ENCODE measurements at places on chromosomes 13 and 19. TPM values are rescaled to one million over a fixed set of nuclear protein-coding genes. Genes with fewer than 3 reads are reported as not detected.

Gene PRTN3
- not detected for total RNA-seq

Gene ZNF83
- 29.2 TPM for total RNA-seq

Gene LILRA6
- total RNA-seq: not detected

Gene ZSCAN1
- total RNA-seq: not detected

Gene CPB2
- not detected for total RNA-seq

Gene ZNF160
- 9.8 TPM for total RNA-seq

Gene DMKN
- not detected for total RNA-seq

Gene ATP8B3
- not detected for total RNA-seq

Gene ZNF77
- total RNA-seq: 5.0 TPM

DNA sequence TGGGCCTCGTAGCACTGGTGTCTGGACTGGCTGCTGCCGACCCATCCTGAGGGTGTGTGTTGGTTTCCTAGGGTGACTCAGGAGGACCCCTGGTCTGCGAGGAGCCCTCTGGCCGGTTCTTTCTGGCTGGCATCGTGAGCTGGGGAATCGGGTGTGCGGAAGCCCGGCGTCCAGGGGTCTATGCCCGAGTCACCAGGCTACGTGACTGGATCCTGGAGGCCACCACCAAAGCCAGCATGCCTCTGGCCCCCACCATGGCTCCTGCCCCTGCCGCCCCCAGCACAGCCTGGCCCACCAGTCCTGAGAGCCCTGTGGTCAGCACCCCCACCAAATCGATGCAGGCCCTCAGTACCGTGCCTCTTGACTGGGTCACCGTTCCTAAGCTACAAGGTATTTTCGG, 13.8 kb downstream of the TIMM13 start:
- DNase-seq: no peak

GRCh38 chr13:37194428-37194861, 89.0 kb upstream of the CSNK1A1L start:
- no peak for DNase-seq

DNA sequence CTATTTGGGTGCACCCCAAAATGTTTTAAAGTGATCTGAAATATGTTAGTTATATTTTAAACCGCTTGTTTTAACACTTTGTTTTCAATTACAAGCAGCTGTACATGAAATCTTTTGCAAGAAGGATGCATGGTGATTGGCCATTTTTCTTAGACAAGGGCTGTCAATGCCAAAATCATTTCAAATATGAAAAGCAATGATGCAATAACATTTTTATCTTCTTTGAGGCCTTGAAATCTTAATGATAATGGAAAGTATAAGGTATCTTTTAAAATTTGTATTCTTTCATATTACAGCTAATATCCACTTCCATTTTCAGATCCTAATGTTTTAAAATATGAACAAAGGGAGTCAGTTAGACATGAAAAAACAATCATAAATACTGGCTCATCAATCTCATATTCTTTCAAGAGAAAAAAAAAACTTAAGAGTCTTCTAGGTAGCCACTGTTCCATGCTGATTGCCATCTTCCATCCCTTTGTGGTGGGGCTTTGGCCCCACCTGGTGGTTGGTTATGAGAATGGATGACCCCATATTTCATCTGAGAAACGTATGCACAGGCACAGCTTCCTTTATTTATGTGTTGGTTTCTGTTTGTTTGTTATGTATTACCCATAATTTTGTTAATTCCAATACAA, 330.3 kb upstream of the MIR17HG start:
- DNase-seq: peak; percentile 30

GRCh38 chr13:50153876-50154275, 138.6 kb downstream of the KCNRG start:
- no peak for DNase-seq

GRCh38 chr13:112727581-112727980, 37.7 kb downstream of the ATP11A start:
- no peak for DNase-seq

DNA sequence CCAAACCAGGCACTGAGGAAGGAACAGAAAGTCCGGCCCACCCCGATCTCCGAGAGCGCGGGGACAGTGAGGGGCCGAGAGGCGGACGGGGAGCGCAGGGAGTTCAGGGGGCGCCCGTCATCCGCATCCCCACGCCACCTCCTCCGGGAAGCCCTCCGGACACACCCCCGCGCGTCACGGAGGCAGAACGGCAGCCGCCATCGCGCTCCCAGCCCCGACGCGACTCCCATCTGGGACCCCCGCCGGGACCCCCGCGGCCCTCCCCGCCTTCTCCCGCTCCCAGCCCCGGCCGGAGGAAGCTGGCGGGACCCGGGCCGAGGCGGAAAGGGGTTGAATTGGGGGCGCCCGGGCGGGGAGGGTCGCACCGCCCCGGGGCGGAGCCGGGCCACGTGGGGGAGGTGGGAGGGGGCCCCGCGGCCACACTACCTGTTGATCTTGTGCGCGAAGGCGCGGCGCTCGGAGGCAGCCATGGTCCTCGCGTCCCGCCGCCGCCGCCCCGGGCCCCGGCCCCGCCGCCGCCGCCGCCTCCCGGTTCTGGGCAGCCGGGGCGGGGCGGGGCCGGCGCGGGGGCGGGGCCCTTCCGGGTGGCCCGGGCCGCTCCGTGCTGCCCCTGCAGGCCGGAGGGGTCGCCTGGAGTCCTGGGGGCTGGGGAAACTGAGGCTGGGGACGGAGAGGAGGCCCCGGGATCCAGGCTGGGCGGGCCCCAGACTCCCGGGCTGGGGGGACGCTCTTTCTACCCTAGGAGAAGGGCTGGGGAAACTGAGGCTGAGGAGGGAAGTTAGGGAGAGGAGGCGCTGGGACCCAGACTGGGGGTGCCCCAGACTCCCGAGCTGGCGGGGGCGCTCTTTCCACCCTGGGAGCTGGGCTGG, at the start of gene DOCK6:
Gene DOCK6 (minus strand): TSS at position 554 of the 869 bp plus-strand sequence. CDS start 84 bp downstream, at position 470.
- peak; percentile 64 for DNase-seq

GRCh38 chr19:34364830-34365462, at the start of gene GPI:
Gene GPI (plus strand): TSS chr19:34365196. CDS start chr19:34365267, 71 bp downstream.
- peak; percentile 76 for DNase-seq

DNA sequence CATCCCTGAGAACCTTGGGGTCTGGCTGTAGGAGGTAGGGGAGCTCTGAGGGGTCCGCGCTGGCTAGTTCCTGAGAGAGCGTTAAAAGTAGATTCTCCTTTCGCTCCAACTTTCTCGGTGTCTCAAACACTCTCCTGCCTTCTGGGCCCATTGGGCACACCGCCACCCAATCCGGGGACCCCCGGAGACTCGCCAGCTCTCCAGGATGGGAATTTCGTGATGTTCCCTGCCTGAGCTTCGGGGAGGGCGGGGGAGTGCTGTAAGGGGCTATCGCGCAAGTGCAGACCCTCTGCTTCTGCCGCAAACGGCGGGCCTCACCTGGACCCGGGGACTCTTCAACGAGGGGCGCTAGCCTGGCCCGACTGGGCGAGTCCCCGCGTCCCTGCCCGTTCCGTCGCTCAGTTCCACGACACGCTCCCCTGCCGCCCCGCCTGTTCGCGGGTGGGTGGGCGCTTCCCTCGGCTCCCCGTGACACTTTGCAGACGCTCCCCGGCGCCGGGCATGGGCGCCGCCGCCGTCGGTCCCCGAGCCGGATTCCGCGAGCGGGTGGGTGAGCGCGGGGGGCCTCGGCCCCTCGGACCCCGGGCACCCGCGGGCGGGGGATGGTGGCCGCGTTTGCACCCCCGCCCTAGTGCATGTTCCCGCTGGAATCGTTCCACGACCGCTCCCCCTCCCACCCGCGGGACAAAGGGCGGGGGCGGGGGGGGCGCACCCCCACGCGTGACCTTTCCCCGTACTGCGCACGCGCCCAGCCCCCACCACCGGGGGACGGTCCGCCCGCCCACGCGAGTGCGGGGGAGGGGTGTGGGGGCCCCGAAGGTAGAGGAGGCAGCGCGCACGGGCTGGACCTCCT, at the start of gene CCDC106:
Gene CCDC106 (plus strand): TSS at position 481 of the 853 bp plus-strand sequence. CDS start 835 bp downstream, outside the sequence.
- DNase-seq: peak; percentile 74

GRCh38 chr13:62375653-62376052, 960.0 kb upstream of the PCDH20 start:
- no peak for DNase-seq

DNA sequence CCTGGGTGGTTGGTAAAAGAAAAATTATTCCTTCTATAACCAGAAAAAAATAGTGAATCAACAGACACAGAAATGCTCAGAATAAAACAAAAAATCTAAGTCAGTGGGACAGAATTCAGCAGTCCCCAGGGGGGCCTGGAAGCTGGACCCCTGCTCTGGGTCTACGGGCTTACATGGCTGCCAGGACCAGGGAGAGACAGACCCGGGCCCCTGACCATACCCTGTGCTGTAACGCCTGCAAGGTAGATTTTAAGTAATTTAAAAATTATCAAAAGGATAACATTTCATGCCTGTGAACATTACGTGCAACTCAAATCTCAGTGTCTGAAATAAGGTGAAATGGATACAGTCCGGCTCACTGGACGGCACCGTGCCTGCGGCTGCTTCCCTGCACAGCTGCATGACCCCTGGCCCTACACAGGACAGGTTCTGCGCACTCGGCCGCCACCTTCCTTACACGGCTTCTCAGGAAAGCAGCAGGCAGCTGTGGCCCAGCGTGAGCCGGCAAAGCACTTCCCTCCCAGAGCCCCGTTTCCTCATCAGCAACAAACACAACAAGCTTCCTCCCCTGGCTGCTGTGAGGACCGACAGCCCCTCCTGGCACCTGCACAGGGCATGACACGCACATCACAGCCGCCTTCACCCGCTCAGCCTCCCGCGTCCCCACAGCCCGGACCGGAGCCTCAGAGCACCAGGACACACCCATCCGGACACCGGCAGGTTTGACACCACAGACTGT, 22.2 kb downstream of the RASA3 start:
- DNase-seq: no peak

DNA sequence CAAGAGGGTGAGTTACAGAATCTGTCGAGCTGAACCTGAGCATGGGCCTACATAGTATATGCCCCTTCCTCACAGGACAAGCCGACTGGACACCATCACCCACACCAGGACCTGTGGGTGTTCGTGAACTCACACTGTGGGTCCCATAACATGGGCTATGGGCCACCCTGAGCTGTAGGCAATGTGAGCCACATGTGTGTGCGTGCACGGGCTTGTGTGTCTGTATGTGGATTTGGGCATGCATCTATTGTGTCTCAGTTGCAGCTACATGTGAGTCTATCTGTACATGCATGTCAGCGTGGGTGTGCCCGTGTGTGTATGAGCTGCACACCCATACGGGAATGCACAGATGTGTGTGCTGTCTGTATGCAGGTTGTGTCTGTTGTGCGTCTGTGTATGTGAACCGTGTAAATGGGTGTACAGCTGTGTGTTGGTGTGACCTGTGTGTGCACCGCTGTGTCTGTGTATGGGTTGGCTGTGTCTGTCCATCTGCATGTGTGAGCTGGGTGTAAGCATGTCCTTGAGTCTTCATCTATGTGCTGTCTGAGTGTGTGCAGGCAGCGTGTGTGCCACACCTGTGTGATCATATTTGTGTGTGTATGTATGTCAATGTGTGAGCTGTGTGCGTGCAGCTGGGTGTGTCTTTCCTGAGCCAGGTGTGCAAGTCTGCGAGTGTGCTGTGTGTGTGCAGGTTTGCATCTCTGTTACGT, 1.7 kb downstream of the NOTCH3 start:
- no peak for DNase-seq

Measured in MG63 (cell line).